Activated naive CD8-positive, alpha-beta T cell treated with anti-CD3 and anti-CD28 coated beads, Interleukin-2, amount 10 ng/mL, durations not matched to agents 7 days and 5 days (primary cell): ENCODE measurements at places on chromosomes 7 and 10. TPM values are rescaled to one million over a fixed set of nuclear protein-coding genes. Genes with fewer than 3 reads are reported as not detected.

MYO3A gene
- not detected for total RNA-seq

LRWD1 gene
- 14.7 TPM for total RNA-seq

C10orf62 gene
- not detected for total RNA-seq

BHLHA15 gene
- total RNA-seq: not detected

SEMA4G gene
- total RNA-seq: 0.54 TPM

STAM gene
- 23.1 TPM for total RNA-seq

POLR1F gene
- 18.5 TPM for total RNA-seq

GPR15LG gene
- total RNA-seq: not detected

MEIG1 gene
- total RNA-seq: 0.78 TPM

GOLGA7B gene
- 10.8 TPM for total RNA-seq

CPA4 gene
- total RNA-seq: not detected

KLLN gene
- total RNA-seq: 0.69 TPM

CDK14 gene
- 1.2 TPM for total RNA-seq

PON1 gene
- total RNA-seq: not detected

EFCAB10 gene
- not detected for total RNA-seq

CYP2C8 gene
- not detected for total RNA-seq

CHST15 gene
- total RNA-seq: 0.28 TPM

CYP3A5 gene
- total RNA-seq: not detected

CDC123 gene
- total RNA-seq: 69.2 TPM

LRRC18 gene
- total RNA-seq: 0.25 TPM

SNX13 gene
- total RNA-seq: 35.1 TPM

PNLIPRP2 gene
- total RNA-seq: not detected

STEAP1B gene
- 0.19 TPM for total RNA-seq

ENO4 gene
- total RNA-seq: not detected

GPR146 gene
- total RNA-seq: 4.1 TPM

PPP2R2D gene
- 45.6 TPM for total RNA-seq

ABLIM1 gene
- total RNA-seq: 137 TPM

RPEL1 gene
- total RNA-seq: not detected

NUTM2E gene
- total RNA-seq: not detected

MACC1 gene
- total RNA-seq: 0.34 TPM

GPER1 gene
- total RNA-seq: 0.26 TPM

MACROH2A2 gene
- 9.3 TPM for total RNA-seq

TEX47 gene
- not detected for total RNA-seq

DDC gene
- total RNA-seq: not detected

ENKUR gene
- not detected for total RNA-seq

ZSWIM8 gene
- total RNA-seq: 95.2 TPM

ZNF365 gene
- total RNA-seq: 0.94 TPM

IPMK gene
- total RNA-seq: 7.0 TPM

VSIR gene
- 125 TPM for total RNA-seq

SSC4D gene
- total RNA-seq: 0.34 TPM

ADAM22 gene
- total RNA-seq: 4.6 TPM

TUBAL3 gene
- not detected for total RNA-seq

CUZD1 gene
- total RNA-seq: 3.4 TPM

NPY4R2 gene
- not detected for total RNA-seq
